ENCODE measurements at places on chromosomes 1 and 21. TPM values are rescaled to one million over a fixed set of nuclear protein-coding genes. Genes with fewer than 3 reads are reported as not detected.

- no peak for DNase-seq
Measured at GRCh38 chr1:182386980-182387379, 4.6 kb downstream of the GLUL start.

DNA sequence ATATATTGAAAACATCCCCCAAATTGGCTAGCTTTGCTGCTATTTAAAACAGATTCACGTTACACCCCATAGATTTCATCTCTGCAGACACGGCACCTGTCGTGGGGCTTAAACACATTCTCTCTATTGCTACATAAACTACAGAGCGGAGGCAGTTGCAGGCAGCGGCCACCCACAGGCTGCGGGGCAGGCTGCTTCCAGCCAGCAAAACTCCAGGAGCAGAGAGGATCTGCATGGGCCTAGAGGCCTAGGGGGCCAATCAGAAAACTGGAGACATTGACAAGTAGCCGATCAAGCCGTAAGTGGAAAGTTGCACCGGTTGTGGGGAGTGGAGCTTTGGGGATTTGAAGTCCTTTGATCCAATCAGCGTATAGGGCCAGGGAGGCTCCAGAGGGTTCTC, 129.0 kb upstream of the KLHDC7A start:
- DNase-seq, result no peak

GRCh38 chr1:208741296-208741695, 497.1 kb upstream of the PLXNA2 start:
- no peak for DNase-seq

DNA sequence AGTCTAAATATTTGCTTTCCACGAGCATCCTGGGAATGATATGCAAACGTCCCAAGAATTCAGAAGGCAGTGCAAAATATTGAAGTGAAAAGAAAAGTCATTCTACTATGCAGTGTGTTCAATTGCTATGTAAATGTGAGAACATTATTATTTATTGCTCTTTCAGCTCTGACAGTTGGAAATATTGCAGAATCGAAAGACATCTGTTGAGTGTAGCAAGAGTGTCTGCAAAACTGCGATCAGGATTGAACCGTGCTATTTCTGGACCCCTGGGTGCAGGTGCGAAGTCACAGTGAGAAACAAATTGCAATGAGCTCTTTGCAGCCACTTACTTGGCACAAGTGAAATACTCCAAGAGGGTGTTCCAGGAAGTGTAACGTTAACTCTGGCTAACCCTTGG, 566.4 kb downstream of the AJAP1 start:
- no peak for DNase-seq

DNA sequence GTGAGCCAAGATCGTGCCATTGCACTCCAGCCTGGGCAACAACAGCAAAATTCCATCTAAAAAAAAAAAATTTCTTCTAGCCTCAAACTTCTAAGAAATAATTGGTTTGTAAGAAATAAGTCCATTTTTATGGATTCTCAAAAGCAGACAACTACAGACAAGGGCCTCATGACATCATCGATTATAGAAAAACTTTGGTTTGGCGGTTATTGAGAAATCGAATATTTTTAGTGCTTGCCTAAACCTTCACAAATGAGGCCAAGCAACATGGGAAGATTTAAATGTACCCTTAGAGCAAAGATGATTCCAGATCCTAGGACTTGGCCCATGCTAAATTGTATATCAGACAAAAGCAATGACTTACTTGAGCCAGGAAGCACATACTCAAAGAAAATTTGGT, 27.8 kb upstream of the MX1 start:
- no peak for DNase-seq

- no peak for DNase-seq
Measured at GRCh38 chr21:31774031-31774430, 42.1 kb upstream of the SCAF4 start.

GRCh38 chr1:30381671-30382365, 341.6 kb downstream of the MATN1 start:
- no peak for DNase-seq

ATAD3C gene
- total RNA-seq, result 0.27 TPM

CA6 gene
- not detected for total RNA-seq

OR2L13 gene
- not detected for total RNA-seq

FAM72B gene
- total RNA-seq, result 0.27 TPM

DNA sequence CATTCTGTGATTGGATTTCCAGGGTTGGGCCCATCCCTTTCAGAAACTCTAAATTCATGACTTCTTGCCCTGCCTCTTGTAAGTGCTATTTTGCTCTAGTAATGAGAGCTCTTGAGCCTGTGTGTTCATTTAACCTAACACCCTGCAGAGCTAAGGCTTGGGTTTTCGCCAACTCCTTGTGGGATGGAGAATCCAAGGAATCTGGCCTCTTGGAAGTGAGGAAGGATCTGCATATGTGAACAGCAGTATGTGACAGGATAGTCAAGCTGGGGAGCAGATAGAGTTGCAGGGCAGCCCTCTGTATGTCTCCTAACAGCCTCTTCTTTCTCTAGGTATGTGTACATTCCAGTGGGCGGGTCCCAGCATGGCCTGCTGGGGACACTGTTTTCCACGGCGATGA, 258.9 kb downstream of the HHAT start:
- DNase-seq, result no peak

- no peak for DNase-seq
Measured at GRCh38 chr1:178243119-178243518, 149.2 kb downstream of the RASAL2 start.

- DNase-seq, result no peak
Measured at GRCh38 chr1:93723733-93724270, 42.2 kb upstream of the BCAR3 start.

DNA sequence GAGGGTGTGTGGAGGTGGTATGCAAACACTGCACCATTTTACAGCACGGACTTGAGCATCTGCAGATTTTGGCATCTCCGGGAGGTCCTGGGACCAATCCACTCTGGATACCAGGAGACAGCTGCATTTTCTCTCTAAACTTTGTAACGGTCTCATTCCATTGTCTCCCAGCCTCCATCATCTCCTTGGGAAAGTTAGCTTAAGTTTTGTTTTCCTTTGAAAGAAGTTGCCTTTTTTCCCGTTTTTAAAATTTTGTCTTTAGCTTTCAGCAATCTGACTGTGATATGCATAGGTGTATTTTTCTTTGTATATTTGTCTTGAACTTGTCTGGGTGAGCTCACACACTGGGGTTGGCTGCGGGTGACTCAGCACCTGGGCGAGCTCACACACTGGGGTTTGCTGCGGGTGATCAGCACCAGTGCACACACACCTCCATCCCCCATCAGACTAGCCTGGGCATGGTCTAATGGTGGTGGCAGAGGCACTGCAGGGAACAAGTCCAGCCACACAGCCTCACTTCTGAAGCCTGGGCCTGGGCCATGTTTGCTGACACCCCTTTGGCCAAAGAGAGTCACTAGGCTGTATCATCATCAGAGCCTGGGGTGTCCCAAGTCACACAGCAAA, 32.1 kb upstream of the COL18A1 start:
- no peak for DNase-seq

FAM163A gene
- total RNA-seq, result not detected

DNA sequence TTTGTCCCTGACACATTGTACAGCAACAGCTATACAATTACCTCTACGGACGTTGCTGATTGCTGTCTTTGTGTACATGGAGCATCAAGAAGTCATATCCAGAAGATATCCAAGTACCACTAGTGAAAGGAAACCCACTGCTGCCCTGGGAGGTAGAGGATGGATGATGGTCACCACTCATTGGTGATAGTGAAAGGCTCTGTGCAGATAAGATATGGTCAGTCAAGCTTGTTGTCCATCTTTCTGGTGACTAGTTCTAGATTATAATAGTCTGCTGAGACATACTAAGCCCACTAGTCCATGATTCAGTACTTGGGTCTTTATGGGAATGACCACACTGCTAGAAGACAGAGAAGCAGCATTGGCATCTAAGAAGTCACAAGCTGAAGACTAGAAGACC, 30.3 kb downstream of the NIBAN1 start:
- DNase-seq, result no peak

GRCh38 chr1:62386351-62387121, 50.3 kb upstream of the USP1 start:
- DNase-seq, result no peak

GRCh38 chr1:110237386-110238152, 27.5 kb downstream of the KCNC4 start:
- no peak for DNase-seq

SH2D5 gene
- total RNA-seq, result not detected

DNA sequence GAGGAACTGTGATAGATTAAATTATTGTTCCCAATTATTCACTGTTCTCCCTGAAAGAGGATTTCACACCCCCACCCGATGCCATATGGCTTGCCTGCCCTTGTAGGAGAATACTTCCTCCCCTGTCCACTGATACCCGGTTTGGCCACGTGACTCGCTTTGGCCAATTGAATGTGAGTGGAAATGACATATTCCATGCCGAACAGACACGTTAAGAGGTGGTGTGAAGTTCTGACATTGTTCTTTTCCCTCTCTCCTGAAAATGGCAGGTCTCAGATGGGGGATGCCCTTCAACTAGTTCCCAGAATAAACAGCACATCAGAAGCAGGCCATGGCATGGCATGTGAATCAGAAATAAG, 5.3 kb downstream of the STUM start:
- DNase-seq, result no peak

DNA sequence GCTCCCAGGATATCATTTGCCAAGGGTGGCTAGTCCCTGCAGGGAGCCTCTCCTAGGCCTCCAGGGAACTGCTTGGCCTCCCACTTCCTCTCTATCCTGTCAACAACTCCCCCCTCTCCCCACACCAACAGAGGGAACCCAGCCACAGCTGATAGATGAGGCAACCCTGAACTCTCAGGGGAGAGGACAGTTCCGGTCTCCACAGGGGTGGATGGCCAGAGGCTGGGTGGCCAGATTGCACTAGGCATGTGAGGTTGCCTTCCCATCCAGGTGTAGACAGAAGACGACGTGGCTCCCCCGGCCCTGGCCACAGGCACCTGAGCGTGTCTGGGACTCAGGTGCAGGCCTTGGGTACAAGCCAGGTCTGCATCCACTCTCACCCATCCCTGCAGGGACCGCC, 53.3 kb downstream of the TOR1AIP2 start:
- no peak for DNase-seq

DNA sequence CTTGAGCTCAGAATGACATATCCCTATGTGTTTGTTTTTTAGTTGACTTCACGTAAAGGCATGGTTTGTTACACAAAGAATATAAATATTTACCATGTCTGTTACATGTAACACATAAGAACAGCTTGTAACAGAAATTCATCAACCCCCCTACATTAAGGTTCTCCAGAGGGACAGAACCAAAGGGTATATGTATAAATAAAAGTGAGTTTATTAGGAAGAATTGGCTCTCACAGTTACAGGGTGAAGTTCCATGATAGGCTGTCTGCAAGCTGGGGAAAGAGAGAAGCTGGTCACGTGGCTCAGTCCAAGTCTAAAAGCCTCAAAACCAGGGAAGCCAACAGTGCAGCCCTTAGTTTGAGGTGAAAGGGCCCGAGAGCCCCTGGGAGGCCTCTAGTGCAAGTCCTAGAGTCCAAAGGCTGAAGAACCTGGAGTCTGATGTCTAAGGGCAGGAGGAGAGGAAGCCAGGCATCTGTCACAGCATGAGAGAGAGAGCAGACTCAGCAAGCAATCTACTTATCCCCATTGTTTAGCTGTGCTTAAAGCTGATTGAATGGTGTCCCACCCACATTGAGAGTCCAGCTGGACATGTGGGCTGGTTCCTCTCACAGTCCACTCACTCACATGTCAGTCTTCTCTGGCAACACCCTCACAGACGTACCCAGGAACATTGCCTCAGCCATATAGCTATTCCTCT, 15.8 kb downstream of the THRAP3 start:
- no peak for DNase-seq

DNA sequence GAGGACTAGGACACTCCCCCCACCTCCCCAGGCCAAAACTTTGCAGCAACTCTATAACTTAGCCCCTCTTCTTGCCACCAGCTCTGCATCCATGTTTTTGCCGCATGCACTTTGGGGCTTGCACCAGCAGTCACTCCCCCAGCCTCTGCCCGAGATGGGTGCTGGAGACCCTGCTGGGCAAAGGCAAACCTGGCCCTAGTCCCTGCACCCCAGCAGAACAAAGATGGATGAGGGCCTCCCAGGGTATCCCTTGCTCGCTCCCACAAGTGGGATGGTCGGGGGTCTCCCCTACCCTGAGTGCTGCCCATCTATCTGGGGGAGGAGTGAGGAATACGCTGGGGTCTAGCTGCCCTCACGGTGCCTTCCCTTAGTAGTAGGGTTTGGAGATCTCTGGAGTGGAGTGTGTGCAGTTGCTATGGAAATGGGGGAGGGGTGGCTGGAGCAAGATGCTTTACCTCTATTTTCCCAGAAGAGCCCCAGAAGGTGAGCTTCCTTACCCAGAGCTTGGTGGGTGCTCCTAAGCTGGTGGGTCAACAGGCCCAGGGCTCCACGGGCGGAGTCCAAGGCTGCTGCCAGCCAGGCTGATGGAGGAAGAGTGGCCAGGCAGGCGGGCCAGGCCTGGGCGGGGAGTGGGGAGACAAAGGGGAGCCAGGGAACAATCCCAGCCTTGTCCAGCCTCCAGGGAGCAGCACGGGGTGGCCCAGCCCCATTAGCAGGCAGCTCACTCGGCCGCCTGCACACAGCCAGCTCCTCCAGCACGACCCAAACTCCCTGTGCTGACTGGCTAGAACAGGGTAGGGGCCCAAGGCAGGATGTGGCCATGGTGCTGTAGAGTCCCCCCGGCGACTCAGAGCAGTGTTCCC, at the start of gene PAQR6:
Gene PAQR6, minus strand, starts transcription at position 597 of the 863 bp plus-strand sequence. CDS start 1,325 bp downstream, outside the sequence.
- no peak for DNase-seq

NDUFS2 gene
- 63.5 TPM for total RNA-seq

DNA sequence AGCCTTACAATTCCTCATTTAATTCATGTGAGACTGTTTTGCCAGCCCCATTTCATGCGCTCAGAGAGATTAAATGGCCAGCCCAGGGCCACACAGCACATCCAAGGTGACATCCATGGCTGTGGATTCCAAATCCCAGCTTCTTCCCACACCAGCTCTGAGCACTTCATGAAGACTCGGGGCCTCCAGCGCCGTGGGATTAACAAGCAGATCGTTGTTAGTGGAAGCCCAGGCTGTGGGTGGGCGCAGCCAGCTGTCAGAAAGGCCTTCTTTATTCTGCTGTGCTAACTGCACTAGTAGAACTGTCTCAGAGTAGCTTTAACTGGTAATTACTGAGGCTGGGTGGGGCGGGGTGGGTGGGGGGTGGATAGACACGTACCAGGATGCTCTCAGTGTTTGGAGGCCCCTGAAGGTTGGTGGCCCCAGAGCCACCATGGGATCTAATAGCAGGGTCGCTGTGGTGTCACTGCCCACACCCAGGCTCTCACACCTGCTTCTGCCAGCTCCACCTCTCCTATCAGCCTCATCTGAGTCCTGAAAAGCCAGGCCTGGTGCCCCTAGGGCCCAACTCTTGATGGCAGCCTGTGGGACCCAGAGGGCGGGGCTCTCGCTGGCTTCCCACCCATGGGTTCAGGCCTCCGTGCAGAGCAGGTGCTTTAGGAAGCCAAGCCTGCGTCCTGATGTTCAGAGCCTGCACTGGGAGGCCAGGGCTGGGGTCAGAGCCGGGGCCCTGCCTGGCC, 3.4 kb downstream of the BMP8A start:
- no peak for DNase-seq

DNA sequence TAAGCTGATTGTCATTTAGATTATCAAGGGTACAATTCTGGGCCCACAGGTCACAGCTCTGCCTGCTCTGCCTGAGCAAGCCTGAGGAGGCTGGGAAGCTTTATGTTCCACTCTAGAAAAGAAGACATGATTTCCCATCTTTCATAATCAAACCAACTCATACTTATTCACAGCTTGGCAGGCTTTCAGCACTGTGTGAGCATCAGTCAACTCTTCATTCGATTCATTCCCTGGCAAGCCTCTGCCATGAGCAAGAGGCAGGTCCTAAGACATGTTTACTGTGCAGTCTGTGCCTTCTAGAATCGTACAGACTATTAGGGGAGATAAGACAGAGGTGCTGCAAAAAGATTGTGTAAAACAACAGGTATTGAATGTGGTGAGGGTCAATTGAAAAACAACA, 24.5 kb upstream of the KIRREL1 start:
- DNase-seq, result no peak

TPTE gene
- total RNA-seq, result not detected

OR2T33 gene
- total RNA-seq, result not detected
